MG63 (cell line): ENCODE measurements at places on chromosomes 3 and 15.

GRCh38 chr3:99868311-99868646 lies 50.6 kb downstream of the CMSS1 start:
- DNase-seq, result no peak

DNA sequence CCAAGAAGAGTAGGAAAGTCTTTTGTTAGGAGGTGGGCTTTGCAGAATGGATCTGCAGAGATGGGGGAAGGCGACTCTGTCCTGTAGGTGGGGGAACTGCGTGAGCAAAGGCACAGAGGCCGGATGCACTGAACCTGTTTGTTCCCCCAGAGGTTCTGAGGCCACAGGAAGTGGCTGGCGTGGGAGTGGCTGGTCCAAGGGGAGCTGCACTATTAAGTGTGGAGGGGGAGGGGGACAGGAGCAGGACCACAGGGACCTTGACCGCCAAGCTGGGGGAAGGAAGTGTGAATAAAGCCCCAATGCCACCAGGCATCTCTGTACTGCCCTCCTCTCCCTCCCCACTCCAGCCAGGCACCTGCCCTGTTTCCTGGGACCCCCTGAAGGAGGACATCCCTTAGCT lies 51.8 kb downstream of the CYP11A1 start:
- no peak for DNase-seq

DNA sequence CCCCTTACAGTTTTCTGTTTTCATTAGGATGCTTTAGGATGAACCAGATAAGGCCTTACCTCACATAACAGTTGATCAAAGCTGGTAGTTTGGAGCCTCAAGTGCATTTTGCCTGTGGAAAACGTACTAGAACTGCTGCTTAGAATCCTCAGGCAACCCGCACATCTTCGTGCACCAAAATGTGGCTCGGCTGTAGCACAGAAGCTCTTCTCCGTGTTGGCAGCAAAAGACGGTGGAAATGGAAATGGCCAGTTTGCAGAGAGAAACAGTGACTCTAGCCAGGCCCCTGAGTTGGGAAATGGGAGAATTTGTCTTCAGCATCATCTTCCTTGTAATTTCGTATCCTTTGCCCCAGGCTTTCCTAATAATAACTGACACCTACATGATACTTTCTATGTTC lies 20.6 kb downstream of the TLNRD1 start:
- DNase-seq, result no peak

GRCh38 chr3:126367316-126367805 lies 10.2 kb upstream of the KLF15 start:
- no peak for DNase-seq

- DNase-seq, result no peak
Observed at GRCh38 chr15:81572190-81572589, 198.2 kb upstream of the TMC3 start.

DNA sequence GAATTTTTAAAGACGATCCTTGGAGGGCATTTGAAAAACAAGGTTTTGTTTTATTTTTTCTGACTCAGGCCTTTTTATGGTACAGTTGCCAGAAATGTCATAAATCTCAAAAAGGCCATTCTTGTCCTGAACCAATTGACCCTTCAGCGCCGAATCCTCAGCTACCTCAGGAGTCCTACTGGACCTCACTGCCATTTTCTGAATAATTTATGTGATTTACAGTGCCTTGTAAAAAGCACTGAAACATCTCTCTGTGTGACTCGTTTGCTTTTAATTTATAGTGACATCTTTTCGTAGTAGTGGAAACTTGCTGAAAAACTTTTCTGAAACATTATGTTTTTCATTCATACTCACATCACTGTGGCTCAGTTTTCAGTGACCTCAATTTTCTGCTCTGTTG lies 72.2 kb upstream of the ARL6 start:
- no peak for DNase-seq
